Activated CD8-positive, alpha-beta memory T cell treated with anti-CD3 and anti-CD28 coated beads for 4 hours (primary cell): ENCODE measurements at places on chromosomes 3 and 15.

DNA sequence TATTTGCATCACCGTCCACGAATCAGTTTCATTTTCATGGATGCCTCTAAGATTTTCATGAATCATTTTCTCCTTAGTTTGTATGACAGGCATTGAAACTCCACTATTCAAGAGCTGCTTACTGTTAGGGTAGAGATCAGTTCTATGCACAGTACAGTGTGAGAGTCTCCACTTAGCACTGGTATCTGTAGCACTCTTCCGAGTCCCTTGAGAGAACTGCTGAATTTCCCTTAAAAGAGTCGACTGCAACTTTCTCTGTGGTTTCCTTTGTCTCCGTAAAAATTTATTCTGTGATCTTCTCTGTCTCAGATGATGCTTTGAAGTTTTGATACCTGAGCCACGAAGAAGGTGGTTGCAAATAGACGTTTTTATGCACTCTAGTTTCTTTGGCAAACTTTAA is 14.8 kb downstream of the GTPBP8 start:
- no peak for DNase-seq

DNA sequence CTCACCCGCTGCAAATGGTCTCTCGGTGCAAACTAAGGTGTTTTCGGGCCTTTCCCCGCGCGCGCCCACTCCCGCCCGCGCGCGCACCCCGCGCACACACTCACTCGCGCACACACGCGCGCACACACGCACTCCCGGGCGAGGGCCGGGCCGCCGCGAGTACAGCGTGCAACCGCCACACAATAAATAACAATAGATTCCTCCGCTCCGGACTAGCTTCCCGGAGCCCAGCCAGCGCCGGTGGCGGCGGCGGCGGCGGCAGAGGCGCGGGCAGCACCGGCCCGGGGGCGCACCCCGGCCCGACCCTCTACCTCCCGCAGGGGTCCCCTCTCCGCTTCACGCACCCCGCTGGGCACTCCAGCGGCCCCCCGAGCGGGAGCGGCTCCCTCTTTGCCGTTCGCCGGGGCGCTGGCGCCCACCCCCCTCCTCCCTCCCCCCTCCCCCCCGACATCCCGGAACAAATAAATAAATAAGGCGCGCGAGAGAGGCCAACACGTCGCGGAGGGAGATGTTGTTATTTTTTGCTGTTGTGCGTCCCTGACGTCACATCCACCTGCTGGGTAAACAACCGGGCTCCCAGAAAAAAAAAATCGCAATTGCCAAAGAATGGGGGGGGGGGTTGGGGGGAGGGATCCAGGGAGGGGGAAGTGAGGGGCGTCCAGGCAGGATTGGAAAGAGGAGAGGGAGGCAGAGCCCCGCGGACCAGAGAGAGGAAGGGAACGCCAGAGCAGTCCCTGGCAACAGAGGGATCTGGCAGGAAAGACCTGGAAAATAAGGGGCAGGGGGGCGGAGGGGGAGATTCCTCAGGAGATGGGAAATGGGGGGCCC is at the start of gene FOXP1:
Gene FOXP1, minus strand, starts transcription at position 163 of the 828 bp plus-strand sequence. CDS start 385,347 bp downstream, outside the sequence.
- DNase-seq = no peak

GRCh38 chr3:172279191-172279640 is 169.0 kb downstream of the GHSR start:
- no peak for DNase-seq

DNA sequence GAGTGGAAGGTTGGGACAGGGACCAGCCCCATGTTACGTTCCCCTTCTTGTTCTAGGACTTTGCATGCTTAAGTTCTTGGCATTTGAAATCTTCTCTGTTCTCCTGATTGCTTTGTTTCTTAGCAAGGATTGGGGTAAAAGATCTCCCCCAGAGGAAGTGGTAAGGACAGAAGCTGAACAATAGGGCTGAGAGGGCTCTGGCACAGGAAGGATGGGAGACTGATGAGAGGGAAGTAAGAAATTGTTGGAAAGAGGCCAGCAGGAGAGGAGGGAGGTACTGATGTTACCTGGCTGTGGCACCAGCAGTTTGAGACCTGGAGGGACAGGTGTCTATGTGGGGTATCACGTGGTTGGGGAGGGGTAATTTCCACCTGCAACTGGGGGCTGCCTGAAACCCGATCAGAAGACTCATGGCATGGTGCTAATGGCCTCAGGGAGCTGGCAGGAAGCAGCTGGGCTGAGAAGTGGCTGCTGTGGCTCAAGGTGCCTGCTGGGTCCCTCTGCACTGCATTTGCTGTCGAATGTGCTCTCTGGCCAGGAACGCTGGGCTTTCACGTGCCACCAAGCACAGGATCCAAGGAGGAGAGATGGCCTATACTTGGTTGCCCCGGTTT is 108.4 kb downstream of the LSM3 start:
- no peak for DNase-seq

- DNase-seq = no peak
Measured at GRCh38 chr15:88509321-88509720, 37.2 kb downstream of the DET1 start.

DNA sequence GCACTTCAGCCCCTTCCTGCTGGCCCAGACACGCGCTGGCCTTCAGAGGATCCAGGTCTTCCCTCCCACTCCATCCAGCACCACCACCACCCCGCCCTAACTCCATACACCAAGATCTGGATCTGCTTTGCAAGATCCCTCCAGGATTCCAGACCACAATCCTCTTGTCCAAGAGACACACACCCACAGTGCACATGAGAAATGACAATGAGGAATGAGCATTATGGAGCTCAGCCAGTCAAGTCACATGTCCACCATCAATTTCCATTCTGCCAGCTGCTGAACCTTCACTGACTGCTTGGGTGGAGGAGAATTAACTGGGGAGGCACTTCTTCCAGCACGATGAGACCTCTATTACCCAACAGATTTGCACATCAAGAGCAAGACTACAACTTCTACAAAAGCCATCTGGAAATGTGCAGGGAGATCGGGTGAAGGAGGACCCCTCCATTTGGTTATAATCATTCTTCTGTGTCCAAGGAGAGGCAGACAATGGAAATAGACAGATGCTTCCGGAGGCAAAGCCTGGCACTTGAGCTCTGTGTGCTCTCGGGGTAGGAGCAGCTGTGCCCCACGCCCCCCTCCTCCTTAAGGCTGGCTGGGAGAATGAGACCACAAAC is 12.3 kb upstream of the SPATA12 start:
- no peak for DNase-seq

DNA sequence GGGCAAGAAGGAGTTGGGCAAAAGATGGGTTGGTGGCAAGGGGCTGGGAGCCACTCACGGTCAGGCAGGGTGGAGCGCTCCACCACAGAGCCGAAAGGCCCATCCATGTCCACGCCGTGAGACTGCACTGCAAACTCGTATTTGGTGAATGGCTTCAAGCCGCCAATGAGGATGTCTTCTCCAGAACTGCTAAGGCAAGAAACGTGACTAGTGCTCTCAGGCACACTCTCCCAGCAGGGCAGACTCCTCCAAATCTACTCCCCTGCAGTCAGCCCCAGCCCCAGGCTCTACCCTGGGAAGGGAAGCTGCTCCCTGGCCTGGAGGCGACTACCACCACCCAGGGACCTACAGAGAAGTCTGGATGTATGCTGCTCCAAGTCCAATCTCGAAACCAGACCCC is 11.4 kb upstream of the IGDCC3 start:
- no peak for DNase-seq

DNA sequence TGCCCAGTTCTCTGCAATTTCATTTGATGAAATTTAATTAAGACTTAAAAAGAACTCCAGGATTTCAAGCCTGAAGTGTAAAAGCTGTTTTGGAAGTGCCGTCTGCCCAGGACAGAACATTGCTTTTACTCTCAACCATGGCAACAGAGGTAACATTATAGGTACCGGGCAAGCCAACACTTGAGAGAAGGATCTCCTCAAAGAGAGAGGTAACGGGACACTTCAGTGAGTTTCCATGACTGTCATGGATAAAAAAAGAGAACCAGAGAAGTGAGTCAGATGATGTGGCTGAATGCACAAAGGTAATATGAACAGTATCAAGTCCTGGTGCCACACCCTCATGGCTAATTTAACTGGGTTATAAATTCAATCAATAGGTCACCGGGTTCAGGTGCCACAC is 130.2 kb upstream of the LMOD3 start:
- DNase-seq = no peak

DNA sequence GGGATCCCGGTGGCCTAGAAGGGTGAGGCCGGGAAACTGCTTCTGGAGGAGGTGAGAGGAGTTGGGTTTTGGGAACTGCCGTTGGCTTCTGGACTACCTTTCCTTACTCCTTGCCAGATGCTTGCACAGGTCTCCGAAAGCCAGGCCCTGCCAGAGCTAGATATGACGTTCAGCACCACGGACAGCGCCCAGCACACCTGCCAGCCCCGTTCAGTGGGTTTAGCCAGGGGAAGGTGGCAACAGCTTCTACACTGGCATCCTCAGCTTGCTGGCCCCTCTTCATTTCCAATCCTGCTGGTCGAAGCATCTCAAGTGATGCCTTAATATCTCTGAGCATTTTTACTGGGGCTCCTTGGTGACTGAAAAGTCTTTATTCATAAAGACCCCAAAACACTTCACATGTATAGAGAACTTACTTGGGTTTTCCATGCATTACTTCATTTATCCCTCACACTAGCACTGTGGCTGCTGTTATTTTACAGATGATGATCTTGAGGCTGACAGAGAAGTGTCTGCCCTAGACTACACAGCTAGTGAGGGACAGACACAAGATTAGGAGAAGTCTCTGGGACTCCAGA is 21.9 kb downstream of the HCN4 start:
- peak; percentile 14 for DNase-seq

DNA sequence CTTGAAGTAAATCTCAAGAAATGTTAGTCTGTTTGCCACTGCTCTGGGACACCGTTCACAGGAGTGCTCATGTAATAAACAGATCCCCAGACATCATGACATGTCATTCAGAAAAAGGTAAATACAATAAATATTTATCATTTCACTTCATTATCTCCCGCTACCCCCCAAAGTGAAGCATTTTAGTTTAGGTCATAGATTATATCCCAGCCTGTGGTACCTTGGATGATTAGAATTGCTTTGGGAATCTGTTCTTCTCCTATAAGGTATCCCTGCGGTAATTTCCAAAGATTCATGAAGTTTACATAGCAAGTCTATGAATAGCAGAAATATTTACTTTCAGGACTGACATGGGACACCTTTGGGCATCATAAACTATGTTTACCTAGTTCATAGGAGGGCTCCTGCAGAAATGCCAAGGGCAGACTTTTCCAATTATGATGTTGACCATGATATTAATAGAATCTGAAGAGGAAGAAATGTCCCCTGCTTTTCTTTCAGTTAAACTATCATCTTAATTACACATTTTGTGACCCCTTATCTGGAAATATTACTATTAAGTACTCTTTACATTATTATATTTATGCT is 268.0 kb downstream of the NAALADL2 start:
- no peak for DNase-seq

GRCh38 chr3:25655659-25656058 is 9.0 kb downstream of the TOP2B start:
- no peak for DNase-seq

GRCh38 chr15:69723404-69724096 is 270.9 kb downstream of the RPLP1 start:
- no peak for DNase-seq

DNA sequence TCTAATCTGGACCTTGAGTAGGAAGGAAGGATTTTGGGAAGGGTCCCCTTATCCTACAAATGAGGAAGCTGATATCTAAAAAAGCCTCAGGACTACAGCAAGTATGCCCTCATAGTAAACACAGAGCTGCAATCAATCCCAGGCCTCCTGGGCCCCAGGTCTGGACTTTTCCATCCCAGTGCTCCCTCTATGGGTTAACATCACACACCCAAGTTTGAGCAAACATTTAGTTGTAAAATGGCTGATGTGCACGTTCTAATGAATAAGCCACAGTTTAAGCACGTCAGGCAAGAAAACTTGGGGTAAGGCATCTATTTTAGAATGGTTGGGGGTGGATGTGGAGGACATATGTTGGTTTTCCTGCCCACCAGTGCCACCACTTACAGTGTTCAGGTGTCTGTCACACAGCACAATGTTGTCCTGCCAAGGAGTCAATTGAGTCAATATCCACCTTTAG is 44.3 kb upstream of the UBE2E1 start:
- no peak for DNase-seq

DNA sequence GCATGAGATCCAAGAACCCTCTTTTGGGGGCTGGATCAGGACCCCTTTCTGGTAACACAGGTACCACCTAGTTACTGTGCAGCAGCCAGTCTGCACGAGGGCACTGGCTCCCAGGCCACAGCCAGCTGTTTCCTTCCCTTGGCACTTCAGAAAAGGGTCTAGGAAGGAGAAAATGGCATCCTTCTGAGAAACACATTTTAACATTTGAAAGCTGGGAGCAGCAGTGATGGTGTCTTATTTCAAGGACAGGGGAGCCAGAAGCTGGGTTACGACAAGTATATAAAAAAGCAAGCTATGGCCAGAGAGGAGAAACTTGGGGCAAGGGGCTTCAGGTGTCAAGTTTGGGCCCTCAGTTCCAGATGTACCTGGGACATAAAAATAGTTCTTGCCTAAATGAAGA is 282.8 kb downstream of the CTNNB1 start:
- no peak for DNase-seq

DNA sequence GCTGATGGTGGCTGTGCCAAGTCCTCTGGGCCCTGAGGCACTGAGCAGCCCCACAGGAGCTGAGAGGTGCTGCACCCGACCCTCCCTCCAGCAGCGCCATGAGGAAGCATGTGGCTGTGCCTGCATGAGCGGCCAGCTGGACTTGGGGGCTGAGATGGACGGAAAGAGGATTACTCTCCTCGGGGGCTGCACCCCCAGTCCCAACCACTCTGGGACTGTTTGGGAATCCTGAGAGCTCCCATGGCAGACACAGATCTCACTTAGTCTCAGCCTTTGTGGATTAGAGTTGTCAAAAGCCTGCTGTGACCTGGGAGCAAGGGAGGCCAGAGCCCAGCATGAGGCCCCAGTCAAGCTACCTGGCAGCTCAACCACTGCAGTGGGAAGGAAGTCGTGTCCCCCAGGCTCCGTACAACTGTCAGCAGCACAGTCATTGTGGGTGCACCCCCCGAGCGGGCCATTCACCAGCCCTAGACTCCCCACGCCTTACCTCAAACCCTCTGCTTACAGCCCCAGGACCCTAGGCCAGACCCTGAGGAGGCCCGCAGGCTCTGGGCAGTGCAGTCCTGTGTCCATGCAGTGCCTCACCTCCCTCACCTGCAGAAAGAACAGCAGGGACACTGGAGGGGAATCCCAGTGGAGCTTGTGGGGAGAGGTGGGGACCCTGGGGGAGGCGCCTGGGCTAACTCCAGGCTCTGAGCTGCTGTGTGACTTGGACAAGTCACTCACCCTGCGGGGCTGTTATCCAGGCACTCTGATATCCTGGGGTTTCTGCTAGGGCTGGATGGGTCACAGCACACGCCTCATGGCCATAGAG is 17.1 kb downstream of the PRR23E start:
- no peak for DNase-seq

DNA sequence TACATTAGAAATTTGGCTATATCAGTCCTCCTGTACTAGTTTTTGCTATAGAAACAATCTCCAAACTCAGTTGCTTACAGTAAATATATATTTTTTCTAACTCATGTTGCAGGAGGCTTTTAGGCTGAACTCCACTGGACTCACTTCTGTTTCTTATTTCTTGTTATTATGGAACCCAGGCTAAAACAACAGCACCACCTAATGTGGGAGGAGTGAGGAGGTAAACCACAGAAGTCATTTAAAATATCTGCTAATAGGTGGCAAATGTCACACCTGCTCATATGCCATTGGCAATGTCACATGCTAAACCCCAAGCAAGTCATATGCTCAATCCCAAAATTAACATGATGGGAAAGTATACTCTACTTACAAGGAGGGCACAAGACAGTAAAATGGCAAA is 462.2 kb downstream of the PLOD2 start:
- DNase-seq = no peak
